ENCODE measurements at places on chromosomes 7 and 10.

GRCh38 chr7:50808282-50808888, 25.7 kb upstream of the GRB10 start:
- DNase-seq, result no peak

GRCh38 chr7:43077732-43078391, 34.6 kb upstream of the HECW1 start:
- DNase-seq, result no peak

GRCh38 chr7:129843365-129843898, 109.3 kb downstream of the UBE2H start:
- DNase-seq, result no peak

- no peak for DNase-seq
These were observed 653.8 kb downstream of the LRMDA start for GRCh38 chr10:76085002-76085816.

DNA sequence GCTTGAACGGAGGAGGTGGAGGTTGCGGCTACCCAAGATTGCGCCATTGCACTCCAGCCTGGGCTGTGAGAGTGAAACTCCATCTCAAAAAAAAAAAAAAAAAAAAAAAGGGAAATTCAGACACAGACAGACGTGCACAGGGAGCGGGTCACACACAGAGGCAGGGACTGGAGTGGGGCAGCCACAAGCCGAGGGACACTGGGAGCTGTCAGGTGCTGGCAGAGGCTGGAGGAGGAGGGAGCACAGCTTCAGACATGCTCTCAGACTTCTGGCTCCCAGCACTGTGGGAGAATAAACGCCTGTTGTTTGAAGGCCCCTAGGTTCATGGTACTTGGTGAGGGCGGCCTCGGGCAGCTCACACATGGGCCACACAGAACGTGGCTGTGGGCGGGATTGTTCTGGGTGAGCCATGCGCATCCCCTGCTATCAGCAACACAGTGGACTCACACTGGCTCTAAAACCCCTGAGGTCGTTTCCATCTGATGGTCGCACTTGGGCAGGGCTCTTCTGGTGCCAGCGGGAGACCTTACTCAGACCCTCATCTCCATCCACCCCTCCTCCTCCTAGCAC, 375.9 kb downstream of the DNAJB6 start:
- no peak for DNase-seq
